Stimulated activated CD4-positive, alpha-beta T cell treated with anti-CD3 and anti-CD28 coated beads, TNF-alpha, amount 100 ng/mL, for 1 hour (primary cell): ENCODE measurements at places on chromosomes 6 and 20.

DNA sequence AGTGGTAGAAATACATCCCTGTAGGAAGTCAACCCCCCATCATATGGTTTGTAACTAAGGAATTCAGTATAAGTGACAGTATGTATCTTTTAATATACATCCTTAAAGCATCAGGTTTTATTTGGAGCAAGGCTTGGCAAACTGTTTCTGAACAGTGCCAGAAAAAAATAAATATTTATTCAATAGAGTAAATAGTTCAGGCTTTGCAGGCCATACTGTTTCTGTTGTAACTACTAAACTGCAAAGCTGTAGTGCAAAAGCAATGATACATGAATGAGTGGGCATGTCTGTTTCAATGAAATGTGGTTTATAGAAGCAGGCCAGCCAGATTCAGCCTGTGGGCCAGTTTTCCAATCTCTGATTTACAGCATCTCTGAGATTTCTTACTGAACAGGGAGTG lies 977 bp downstream of the MEI4 start:
- DNase-seq, result no peak

DNA sequence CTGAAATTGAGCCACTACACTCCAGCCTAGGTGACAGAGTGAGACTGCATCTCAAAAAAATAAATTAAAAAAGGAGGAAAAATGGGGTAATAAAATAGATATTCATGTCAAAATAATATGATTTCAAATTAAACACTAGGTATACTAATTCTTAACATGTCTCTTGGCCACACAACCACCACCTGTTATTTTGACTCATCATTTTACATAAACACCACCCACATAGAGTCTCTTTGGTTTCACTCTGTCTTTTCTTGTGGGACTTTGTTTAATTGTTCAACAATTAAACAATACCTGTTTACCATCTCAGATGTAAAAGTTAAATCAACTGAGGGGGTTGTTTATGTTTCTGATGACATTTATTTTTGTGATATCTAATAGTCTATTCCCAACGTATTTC lies 476.8 kb upstream of the ADGRB3 start:
- no peak for DNase-seq

DNA sequence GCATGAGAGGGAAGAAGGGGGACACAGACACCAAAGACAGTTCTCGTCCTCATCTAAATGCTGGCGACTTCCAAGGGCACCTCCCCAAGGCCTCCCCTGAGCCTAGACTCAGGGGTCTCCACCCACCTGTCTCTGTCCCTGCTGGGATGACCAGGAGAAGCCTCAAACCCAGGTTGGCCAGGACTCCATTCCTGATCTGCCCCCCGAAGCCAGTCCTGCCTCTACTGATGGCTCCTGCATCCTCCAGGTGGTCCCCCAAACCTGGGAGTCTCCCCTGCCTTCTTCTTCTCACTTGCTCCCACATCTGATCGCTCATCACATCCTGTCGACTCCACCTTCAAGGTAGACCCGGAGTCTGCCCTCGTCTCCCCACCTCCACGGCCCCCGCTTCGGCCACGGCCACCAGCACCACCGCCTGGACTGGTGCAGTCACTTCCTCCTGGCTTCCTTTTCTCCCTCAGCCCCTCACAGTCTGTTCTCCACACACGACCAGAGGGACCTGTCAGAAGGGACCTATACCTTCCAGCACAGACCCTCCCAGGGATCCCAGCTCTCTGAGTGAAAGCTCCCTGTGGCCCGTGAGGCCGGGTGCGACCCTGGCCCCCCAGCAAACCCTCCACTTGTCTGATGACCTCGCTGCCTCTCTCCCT lies 92.1 kb downstream of the CEBPB start:
- no peak for DNase-seq

DNA sequence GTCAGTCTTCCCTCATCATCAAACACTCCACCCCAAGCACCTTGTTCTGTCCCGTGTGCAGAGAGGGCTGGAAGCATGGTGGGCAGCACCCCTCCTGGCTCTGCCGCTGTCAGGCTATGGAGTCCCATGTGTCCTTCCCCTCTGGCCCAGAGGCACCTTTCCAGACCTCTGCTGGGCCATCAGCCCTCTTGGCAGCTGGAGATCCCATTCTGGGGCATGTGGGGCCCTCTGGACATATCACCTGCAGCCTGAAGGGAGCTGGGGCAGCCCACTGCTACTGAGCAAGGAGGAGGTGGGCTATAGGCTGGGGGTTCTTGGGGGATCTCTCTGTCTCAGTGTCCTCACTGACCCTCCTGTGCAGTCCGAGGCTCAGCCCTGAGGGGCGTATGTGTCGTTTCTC lies 42.2 kb downstream of the SUN5 start:
- no peak for DNase-seq

DNA sequence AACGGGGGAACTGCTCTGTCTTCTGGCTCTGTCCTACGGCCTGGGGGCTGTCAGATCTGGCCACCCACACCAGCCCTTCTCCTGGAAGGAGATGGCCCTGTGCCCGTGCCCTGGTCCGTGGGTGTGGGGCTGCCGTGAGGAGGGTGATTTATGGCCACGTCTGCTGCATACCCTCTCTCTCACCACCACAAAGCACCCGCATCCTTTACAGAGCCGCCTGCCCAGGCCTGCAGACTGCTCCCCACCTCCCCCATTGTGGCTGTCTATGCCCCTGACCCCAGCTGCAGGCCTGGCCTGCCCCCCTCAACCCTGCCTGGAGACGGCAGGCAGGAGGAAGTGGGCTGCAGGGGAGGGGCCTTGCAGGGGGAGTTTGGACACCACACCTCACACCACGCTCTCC lies 72.7 kb upstream of the GATA5 start:
- DNase-seq, result no peak

- no peak for DNase-seq
Observed at GRCh38 chr6:108564178-108564577, 3.5 kb downstream of the FOXO3 start.

DNA sequence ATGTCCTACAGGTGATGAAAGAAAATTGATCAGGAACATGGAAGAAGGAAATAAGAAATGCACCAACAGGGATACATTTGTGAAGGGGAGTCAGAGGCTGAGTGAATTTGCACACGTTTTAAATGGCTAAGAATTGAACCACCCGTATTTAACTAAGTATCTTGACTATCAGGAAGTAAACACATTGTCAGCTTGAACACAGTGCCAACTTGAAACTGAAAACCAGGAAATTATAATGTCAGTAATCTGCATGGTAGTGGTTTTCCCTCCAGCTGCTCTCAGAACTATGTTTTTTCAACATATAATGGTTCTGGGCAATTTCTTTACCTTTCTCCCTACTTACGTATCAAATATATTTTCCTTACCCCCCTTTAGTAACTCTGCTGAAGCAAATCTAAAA lies 366.5 kb upstream of the POU3F2 start:
- DNase-seq, result no peak

DNA sequence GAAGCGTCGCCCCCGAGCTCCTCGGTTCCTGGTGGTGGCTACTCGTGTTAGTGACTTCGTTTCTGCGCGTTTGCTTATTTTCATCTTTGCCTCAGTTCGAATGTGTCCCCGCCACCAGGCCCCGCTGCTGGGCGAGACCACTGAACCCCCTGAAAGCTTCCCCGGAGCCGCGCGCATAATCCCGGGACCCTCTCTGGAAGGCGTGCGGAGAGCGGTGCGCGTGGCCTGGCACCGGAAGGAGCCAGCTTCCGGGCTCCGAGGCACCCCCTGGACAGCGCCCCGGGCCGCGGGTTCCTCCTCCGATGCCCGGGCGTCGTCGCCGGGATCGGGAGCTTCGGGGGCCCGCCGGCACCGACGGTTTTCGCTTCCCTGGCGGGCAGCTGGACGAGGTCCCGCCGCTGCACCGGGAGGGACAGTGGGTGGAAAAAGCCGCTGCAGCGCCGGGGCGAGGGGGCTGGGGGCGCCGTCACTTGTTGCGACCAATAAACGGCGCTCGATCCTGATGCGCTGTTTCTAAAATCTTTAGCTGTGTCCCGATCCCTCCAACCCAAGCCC lies 643 bp upstream of the SLC35D3 start:
- DNase-seq, result no peak

DNA sequence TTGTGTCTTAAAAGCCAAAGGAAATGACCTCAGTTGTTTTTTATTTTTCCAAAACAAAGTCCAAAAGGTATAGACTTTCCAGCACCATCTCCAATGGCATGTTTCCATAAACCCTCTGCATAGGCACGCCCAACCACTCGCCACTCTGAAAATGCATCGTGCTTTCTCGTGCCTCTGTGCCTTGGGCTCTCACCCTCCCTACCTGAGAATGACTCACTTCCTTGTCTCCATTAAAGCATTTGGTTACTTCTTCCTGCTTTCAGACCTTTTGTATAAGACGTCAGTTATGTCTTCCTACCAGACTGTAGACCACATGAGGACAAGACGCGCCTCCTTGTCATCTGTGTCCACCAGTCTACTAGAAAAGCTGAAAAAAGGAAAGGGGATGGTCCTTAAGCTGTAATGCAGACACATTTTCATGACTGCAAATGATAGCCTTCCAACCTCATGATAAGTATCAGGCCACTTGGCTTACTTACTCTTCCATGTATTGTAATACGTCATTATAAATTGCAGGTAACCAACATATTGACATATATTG lies 61.2 kb upstream of the CDYL start:
- DNase-seq, result no peak

DNA sequence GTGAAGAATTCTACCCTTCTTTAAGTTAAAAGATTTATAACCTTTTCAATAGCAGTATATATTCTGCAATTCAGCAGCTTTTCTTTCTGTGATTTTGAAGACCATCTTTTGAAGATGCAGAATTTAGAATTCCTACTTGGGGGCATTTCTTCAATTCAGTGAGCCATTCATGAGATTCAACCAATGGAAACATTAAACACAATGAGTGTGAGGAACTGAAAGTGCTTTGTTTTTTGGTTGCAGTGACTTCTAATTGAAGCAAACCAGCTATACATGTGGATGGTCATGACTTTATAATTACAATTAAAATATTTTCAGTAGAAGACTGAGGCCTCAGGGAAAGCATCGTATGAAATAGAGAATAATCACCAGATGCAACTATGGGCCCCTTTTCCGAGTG lies 108.3 kb downstream of the CARMIL1 start:
- no peak for DNase-seq

GRCh38 chr6:128079021-128079420 lies 178.2 kb upstream of the THEMIS start:
- DNase-seq, result no peak

GRCh38 chr20:54023406-54023805 lies 47.0 kb downstream of the BCAS1 start:
- DNase-seq, result no peak

DNA sequence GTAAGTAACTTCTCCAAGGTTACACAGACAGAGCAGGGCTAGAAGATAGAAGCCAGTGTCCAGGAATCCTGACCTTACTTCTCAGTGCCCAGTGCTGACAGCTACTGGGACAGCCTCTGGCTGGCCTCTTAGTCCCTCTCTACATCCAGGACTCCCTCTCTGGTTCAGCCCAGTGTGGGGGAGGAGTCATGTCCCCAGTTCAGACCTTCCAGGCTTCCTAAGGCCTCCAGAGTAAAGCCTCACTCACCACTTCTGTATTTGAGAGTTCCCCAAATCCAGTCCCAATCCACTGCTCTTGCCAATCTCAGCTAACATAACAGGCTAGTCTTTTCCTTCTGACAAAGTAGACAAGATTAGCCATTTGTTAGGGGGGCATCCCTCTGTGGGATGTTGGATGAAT lies 36.9 kb upstream of the EPB41L1 start:
- DNase-seq, result no peak

GRCh38 chr20:19969507-19970255 lies 47.5 kb upstream of the NAA20 start:
- no peak for DNase-seq

DNA sequence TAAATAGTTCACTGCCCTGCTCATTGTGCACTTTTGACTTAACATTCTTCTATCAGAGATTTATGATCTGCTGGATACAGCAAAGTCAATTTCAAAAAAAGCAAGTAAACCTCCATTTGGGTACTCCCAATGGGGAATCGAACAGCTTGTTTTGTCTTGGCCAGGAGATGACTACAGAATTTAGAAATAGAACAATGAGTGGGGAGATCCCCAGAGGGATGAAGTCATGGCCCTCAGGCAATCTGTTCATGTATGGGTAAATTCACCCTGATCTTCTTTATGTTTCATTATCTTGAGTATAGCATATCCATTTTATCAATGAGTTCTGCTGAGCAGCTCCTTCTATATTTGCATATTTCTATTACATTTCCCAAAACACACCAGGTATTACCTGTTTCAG lies 1681.9 kb downstream of the HACE1 start:
- no peak for DNase-seq

DNA sequence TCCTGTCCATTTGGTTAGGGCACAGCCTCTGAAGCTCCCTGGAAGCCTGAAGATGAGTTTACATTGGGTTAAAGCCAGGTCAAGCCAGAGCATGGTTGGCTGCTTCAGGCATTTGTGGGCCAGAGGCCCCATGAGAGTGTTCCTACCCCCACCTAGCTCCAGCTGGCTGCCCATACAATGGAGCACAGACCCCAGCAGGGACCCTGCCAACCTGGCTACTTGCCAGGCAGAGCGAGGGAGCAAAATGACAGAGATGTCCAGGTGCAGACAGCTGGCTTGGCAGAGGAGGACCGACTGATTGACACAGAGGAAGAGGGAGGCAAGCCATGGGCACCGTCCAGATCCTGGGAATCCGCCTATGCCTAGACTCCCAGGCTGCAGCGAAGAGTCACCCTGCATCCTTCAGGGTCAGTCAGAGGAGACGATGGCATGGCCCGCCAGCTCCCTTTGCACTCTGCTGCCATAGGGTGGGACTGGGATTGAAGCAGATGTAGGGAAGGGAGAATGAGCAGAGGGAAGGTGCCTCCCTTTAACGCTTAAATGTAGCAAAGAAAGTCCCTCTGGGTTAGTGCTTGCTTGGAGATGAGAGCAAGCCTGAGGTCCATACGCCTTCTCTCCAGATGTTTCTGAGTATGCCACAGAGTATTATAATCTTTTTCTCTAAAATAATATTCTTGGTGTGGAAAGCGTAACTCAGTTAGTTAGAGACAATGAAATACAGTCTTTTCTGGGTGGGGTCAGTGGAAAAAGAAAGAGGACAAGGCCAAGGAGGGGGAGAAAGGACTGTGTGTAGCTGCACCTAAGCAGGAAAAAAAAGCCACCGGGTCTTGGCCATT lies 77.6 kb upstream of the FYN start:
- no peak for DNase-seq

DNA sequence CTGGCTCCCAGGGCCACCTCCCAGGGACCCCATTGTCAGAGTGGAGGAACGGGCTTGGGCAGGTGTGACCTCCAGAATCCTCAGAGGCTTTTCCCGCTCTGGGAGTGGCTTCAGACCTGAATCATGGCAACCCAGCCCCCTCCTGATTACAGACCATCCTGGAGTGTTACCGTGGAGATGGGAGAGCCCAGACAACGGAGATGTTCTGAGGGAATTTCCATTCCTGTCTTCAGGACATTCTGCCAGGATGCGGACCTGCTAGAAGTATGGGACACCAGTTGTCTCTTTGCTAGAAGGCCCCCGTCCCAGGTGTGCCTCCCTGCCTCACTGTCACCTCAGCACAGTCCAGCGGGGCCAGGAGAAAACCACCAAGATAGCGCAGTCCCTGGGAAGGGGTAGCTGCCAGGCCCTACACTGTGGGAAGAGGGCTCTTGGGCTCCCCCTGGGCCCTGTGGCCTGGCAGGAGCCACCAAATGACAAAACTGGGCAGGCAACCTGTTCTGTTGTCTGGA lies 109.9 kb downstream of the PSMB1 start:
- DNase-seq, result no peak
